ENCODE measurements at places on chromosomes 2 and 18.

GRCh38 chr2:239476757-239477585 lies 76.2 kb upstream of the HDAC4 start:
- no peak for DNase-seq

GRCh38 chr2:157497638-157498314 lies 53.9 kb upstream of the CYTIP start:
- no peak for DNase-seq

DNA sequence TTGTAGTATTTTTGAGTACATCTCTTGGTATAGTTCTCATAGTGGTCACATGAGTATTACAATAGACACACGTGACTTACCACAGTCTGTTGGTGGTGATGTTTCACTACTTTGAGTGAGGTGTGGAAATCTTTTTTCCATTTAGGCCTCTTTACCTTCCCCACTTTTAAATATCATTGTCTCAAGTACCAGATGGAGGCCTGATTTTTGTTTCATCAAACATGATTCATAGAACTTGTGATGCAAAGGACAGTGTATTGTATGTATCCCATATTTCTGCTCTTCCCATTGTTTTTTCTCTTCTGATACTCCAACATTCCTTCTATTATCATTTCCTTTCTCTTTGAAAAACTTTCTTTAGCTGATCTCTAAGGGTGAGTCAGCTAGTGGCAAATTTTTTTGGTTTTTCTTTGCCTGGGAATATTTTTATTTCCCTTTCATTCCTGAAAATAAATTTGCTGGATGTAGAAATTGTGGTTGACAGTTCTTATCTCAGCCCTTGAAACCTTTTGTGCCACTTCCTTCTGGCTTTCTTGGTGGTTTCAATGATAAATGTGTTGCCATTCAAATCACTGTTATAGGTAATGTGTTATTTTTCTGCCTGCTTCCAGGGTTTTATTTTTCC lies 32.8 kb downstream of the RFX8 start:
- DNase-seq, result no peak

- no peak for DNase-seq
Observed at GRCh38 chr2:1674276-1674675, 70.0 kb downstream of the PXDN start.

- no peak for DNase-seq
Observed at GRCh38 chr2:18276583-18277075, 283.8 kb downstream of the RDH14 start.

DNA sequence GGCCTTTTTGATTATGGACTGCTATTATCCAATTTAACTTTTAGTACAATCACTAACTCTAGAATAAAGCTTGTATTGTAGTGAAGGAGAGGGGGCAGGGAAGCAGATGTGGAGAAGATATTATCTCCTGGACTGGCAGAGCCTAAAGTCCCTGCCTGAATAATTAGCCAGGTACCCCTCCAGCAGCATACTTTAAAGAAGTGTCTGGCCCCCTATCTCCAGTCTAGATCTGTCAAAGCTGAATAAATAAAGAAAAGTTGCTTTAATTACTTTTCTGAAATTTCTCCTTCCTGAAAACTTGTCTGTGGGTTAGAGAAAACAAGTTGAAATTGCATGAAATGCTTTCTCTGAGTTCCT lies 258.2 kb downstream of the SLC8A1 start:
- no peak for DNase-seq

DNA sequence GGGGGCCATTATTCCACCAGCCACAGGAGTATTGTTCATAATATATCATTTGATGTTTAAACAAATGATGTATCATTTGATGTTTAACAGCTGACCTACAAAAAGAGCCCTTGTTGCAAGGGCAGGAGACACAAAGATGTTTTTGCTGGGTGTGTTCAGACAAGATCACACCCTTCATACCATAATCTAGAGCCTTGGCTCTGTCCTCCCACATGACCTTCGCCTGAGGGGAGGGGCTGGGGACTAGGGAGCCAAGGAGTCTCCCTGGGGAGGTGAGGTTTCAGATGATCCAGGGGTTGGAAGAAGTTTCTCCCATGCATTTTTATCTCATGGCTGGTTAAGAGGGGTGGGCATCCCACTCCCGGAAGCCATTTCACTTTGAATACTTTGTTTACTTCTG lies 33.5 kb downstream of the CDC42EP3 start:
- DNase-seq, result no peak

DNA sequence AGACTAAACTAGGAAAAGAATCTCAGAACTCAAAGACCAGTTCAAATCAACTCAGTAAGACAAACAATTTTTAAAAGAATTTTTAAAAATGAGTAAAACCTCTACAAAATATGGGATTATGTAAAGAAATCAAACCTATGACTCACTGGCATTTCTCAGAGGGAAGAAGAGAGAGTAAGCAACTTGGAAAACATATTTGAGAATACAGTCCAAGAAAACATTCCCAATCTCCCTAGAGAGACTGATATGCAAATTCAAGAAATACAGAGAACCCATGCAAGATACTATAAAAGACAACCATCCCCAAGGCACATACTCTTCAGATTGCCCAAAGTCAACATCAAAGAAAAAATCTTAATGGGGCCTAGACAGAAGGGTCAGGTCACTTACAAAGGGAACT lies 162.7 kb downstream of the WDPCP start:
- DNase-seq, result no peak

GRCh38 chr2:56239437-56239836 lies 55.6 kb downstream of the CCDC85A start:
- no peak for DNase-seq

DNA sequence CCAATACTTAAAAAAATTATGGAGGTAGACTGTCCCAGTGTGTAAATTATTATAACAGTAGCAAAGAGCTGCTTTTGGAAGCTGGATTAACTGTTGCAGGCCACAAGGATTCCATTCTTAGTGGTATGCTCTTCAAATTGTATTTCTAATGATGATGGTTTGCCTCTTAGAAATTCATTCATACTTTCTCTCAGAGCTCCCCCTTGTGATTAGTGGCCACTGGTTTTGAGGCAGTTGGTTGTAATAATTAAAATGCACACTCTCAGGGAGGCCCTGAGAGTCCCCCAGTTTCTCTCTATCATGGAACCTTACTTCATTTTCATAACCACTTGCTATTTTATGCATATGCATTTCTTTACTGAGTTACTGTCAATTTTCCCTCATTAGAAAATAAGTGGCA lies 122.5 kb downstream of the PLA2R1 start:
- no peak for DNase-seq
